ENCODE measurements at places on chromosomes 11 and 22.

- no peak for DNase-seq
Measured at GRCh38 chr22:48423481-48423911, 1404.2 kb downstream of the BRD1 start.

- no peak for DNase-seq
Measured at GRCh38 chr11:46686886-46687795, 13.3 kb downstream of the ARHGAP1 start.

DNA sequence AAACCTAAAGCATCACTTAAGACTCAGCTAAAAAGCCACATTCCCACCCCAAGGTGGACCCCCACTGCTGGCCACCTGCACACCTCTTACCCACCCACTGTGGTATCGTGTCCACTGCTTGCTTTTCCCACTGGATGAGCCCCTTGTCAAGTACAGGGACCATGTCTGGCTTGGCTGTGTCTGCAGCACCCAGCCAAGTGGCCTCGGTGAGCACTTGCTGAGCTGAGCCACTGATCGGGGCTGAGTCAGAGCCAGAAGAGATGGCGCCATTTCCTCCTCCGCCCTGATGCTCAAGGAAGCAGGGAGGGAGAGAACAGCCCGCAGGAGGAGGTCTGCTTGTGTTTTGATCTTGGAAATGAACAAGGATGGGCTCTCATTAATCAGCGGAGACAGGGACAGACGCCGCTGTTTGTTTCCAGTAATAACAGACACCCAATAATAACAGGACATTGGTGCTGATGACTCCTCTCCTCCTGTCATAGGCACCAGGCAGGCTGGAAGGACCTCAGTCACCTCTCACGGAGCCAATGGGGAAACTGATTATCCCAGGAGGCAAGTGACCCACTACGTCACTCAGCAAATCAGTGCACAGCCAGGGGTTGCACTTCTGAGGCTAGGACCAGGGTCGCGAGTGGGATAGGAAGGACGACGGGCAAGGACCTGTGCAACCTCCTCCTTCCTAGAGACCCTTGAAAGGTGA, 85.2 kb upstream of the RTL6 start:
- no peak for DNase-seq

DNA sequence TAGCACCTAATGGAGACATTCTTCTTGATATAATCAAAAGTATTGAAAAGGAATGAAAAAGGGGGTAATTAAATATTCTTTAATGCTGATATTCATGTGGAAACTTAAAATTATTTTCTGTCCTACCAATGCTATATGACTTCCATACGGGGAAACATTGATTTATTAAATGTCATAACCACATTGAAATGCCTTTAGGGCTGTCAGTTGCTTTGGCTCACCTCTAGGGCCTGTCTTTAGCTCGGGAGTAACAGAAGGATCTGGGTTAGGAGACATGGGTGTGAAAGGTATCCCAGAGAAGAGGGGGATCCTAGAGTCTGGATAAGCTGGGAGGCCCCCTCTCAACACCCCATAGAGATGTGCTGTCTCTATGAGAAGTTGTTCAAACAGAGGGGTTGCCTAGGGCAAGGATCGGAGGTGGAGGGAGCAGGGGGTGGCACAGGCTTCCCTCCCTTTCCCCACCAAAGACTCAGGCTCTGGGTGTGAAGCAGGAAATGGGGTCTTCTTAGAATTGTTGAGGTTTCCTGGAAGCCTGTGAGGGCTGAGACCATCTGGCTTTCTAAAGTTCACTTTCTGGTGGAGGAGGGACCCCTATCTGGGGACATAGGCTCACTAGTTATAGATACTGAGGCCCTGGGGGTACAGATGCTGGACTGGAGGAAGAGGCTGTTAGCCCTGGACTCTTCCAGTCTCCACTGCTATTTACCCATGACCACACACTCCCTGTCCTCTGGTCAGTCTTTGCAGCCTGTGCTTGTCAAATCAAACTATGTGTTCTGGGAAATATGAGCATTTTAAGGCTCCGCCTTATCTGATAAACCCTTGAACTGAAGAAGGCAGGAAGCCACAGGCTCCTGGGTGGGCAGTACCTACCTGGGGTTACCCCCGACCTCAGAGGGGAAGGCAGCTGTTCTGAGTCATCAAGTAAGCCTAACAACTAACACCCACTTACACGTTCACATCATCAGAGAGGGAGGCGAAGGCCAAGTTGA, 55.8 kb upstream of the RRAS2 start:
- DNase-seq = no peak

GRCh38 chr11:42543844-42544419, 767.9 kb upstream of the API5 start:
- DNase-seq = no peak

GRCh38 chr22:37559901-37560607, at the start of gene CDC42EP1:
Gene CDC42EP1, plus strand, starts transcription at chr22:37560480. Its CDS starts 5,870 bp downstream, at chr22:37566350.
- peak; percentile 66 for DNase-seq

GRCh38 chr11:133122256-133122655, 410.0 kb downstream of the OPCML start:
- no peak for DNase-seq

- DNase-seq = no peak
Measured at GRCh38 chr22:26234296-26234695, 65.0 kb downstream of the SEZ6L start.

DNA sequence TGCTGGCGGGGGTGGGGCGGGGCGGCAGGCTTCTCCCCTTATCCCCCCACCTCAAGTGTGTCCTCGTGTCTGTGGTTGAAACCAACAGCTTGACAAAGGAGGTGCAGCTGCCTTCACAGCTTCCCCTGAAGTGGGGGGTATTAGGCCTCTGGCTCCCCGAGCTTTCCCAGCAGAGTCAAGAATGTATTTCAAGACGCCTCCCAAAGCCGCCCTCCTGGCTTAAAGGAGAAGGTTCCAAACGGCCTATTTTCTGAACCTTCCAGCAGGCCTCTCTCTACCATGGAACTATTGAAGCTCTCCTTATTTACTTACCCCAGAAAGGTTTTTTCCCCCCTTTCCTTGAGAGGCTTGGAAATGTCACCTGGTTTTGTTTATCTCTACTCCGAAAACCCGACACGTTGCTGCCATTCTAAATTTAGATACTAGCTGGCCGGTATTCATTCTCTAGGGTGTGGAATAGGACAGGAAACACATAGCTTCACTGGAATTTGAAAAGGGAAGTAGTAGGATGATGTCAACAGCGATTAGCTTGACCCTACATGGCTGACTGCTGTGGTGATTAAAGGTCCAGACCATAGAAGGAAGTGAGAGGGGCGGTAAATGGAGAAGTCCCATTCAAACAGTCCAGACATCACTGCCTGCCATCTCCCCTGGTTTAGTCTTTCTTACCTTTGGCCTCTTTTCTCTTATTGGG, 671 bp upstream of the PICALM start:
- DNase-seq = no peak

GRCh38 chr11:13038366-13038765, 29.2 kb downstream of the RASSF10 start:
- DNase-seq = no peak

GRCh38 chr11:82732734-82733443, 775 bp downstream of the FAM181B start:
- peak; percentile 61 for DNase-seq

DNA sequence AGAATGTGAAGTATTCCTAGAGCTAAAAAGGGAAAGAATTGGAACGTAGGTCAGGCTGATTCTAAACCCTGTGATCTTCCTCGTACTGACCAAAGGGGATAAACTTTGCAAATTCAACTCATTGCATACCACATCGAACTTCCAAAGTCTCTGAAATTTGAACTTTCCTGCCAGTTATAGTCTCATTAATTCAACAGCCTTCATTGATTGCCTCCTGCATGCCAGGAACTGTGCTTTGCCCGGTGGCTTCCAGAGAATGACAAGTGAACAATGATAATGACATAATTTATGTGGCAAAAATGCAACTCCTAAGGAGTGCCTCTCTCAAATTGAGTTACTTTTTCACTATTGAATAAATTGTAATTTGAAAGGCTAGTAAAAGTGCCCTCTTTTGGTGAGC, 107.7 kb upstream of the LDLRAD3 start:
- DNase-seq = no peak

- DNase-seq = no peak
Measured at GRCh38 chr11:108431997-108432396, 35.3 kb downstream of the C11orf65 start.

DNA sequence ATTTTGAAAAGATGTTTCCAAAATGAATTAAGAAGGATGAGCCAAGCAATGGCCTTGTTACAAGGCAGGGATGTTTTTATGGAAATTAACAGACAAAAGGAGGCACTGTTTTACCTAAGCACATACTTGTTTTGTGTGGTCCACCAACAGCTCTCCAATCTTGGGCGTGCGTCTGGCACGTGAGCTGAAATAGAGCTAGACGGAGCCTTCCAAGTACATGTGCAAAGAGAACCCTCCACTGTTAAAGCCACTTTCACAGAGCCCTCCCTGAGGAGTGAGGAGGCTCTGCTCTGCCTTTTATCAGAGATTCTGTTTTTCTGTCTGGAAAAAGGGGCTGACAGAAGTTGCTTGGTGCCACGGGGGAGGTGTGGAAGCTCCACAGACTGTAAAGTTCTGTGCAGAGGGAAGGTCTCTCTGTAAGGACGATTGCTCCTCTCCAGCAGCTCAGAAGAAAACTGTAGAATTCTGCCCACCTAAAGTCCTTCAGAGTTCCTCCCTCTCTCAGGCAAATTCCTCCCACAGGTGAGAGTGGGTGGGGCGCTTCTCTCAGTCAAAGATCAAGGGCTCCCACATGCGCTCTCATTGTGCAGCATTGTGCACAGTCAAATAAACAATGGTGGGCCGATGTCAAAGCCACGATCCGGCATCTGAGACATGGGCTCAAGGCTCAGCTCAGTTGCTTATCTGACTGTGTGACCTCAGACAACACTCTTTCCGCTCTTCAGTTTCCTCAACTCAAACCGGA, 92.6 kb upstream of the CSNK2A3 start:
- no peak for DNase-seq

- no peak for DNase-seq
Measured at GRCh38 chr11:34158661-34159060, 53.2 kb downstream of the NAT10 start.

DNA sequence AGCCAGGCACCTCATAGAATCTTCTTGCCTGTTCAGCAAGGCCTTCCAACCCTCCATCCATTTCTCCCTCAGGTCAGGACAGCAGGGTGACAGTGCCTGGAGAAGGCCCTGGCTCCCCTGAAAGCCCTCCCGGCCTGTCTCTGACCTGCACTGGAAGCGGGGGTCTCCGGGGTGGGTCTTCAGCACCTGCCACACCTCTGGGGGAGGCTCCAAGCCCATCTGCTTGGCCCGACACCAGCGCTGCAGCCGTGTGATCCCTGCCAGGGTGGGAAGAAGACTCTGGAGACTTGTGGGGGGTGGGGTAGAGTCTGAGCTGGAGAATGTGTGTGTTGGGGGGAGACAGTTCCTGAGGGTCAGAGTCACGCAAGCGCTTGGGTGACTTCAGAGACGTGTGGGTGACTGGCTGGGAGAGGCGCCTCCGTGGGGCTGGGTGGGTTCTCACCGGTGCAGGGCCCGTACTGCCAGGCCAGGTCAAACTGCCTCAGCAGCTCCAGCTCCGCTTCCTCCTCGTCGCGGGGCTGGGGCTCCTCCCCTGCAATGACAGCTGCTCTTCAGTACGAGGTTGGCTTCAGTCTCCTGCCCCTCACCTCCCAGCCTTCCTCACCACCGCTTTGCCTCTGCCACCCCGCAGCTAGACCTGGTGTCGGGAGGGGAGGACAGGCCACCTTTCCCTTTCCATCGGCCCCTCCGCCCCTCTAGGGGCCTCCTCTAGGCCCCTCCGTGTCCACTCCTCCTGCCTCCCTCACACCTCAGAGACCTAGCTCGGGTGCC, 615 bp downstream of the POLD4 start:
- DNase-seq = no peak

- DNase-seq = no peak
Measured at GRCh38 chr11:46321757-46322156, 25.5 kb upstream of the DGKZ start.

DNA sequence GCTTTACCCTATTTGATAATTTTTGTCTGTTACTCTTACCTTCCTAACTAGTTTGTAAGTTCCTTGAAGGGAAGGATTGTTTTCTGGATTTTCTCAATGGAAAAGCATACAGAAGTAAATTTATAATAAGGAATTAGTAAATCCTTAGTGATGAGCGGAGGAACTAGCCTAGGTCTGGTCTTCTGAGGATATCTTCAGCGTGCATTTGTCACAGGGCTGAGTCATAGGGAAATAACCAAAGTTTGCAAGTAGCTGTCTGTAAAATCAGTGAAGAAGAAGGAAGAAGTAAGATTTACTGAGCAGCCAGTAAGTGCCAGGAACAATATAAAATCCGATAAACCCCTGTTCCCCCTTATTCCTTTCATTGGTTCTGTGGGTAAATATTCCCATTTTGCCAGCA, 162.7 kb upstream of the SORL1-AS1 start:
- no peak for DNase-seq

DNA sequence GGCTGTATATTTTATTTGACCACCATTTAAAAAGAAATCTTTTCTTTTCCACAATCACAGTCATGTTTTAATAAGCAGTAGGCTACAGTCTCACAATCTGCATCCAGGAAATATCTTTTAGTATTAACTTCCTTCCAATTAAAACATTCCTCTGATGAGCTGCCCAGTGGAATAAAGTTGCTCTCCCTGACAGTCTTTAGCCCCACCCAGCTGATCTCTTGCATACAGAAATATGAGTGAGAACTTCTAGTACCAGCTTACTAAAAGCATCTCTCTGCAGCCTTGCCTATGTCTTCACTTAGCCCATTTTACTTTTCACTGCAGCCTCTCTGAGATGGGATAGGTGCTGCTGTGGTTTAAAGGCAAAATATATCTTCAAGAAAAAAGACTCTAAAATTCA, 143.4 kb upstream of the ANO3 start:
- DNase-seq = no peak

DNA sequence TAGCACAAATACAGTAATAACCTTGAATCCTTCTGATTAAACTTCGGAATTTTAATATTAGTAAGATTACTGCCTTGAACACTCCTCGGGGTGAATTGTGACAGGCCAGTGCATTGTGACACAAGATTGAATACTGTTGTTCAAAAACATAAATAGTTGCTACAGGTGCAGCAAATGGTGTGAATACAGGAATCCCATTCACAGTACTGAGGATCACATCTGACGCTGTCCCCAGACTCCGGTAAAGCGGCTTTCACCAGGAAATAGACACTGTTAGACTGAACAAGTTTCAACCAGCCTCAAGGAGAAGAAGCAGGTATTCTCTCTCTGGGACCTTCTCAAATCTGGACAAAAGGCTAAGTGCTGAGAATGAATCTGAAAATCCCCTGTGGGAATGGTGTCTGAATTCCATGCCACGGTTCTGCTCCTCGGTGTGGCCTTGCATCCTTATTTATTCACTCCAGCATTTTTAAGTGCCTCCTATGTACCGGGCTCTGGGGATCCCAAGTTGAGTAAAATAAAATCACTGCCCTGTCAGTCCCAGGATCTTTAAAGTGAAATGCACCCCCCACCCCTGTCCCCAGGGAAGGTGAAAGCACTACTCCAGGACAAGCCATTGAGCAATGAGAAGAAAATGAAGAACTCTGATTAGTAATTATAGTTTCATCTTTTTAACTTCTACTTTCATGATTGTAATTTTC, 3.4 kb downstream of the LGR4 start:
- peak; percentile 25 for DNase-seq
